CD8-positive, alpha-beta memory T cell (primary cell): ENCODE measurements at places on chromosomes 2 and 18. TPM values are rescaled to one million over a fixed set of nuclear protein-coding genes. Genes with fewer than 3 reads are reported as not detected.

The PIEZO2 gene
- not detected for total RNA-seq

The TMEM178A gene
- not detected for total RNA-seq

The GKN2 gene
- total RNA-seq: not detected

The SNTG2 gene
- total RNA-seq: 1.3 TPM

The CD8A gene
- total RNA-seq: 359 TPM

The PAIP2B gene
- 2.1 TPM for total RNA-seq

The ORMDL1 gene
- total RNA-seq: 88.4 TPM

The UGT1A3 gene
- not detected for total RNA-seq

The ARHGAP28 gene
- total RNA-seq: not detected

The SMYD1 gene
- not detected for total RNA-seq

- no peak overlapping the region for H3K4me3 ChIP-seq
- H3K4me1 ChIP-seq: no peaks in the 10 kb centered on the region
- DNase-seq: no peak
- no peaks in the 10 kb centered on the region for H3K36me3 ChIP-seq
- H3K27ac ChIP-seq: no peak overlapping the region
Measured at GRCh38 chr2:113105047-113105785, 22.2 kb upstream of the IL1RN start.

- H3K4me3 ChIP-seq: no peak overlapping the region
- DNase-seq: no peak
- no peaks in the 10 kb centered on the region for H3K27me3 ChIP-seq
- H3K36me3 ChIP-seq: no peaks in the 10 kb centered on the region
Measured at GRCh38 chr2:129484999-129485897, 494.2 kb upstream of the RAB6C start.

- no peak overlapping the region for H3K4me3 ChIP-seq
- H3K27me3 ChIP-seq: no peaks in the 10 kb centered on the region
- DNase-seq: no peak
- no peaks in the 10 kb centered on the region for H3K4me1 ChIP-seq
- H3K36me3 ChIP-seq: no peaks in the 10 kb centered on the region
Measured at GRCh38 chr18:65091744-65092329, 659.0 kb upstream of the CDH7 start.

- H3K36me3 ChIP-seq: no peaks in the 10 kb centered on the region
- no peaks in the 10 kb centered on the region for H3K4me1 ChIP-seq
- DNase-seq: no peak
Measured at GRCh38 chr18:2857491-2858131, 10.8 kb downstream of the EMILIN2 start.

- H3K27me3 ChIP-seq: no peaks in the 10 kb centered on the region
- H3K4me1 ChIP-seq: no peaks in the 10 kb centered on the region
- H3K27ac ChIP-seq: no peak overlapping the region
- no peak overlapping the region for H3K4me3 ChIP-seq
- H3K36me3 ChIP-seq: no peaks in the 10 kb centered on the region
Measured at GRCh38 chr2:46521215-46521683, 41.9 kb downstream of the TMEM247 start.

GRCh38 chr2:102438111-102438510, 15.2 kb downstream of the IL18RAP start:
- peaks cover 16% of the 10 kb centered on the region for H3K4me1 ChIP-seq
- H3K4me3 ChIP-seq: no peak overlapping the region
- H3K36me3 ChIP-seq: no peaks in the 10 kb centered on the region
- no peak for DNase-seq

DNA sequence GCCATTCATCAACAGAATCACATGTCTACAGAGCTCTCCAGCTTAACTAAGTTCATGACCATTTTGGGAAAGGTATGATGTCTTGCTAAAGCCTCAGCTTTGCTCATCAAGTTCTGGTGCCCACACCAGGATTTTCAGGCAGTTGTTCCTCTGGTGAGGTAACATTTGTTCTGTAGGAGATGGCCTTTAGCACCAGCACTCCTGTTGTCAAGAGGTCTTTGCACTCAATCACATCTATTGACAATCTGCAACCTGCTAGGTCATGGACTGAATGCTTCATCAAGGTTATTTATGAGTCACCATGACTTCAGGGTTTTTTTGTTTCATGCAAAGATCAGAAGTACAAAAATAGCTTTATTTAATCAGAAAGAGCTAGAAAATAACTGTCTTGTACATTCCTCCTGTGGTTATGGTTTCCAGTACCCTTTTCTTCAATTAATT, 36.6 kb upstream of the VIT start:
- no peak for DNase-seq
- H3K27me3 ChIP-seq: no peaks in the 10 kb centered on the region
- no peak overlapping the region for H3K4me3 ChIP-seq
- H3K4me1 ChIP-seq: no peaks in the 10 kb centered on the region

DNA sequence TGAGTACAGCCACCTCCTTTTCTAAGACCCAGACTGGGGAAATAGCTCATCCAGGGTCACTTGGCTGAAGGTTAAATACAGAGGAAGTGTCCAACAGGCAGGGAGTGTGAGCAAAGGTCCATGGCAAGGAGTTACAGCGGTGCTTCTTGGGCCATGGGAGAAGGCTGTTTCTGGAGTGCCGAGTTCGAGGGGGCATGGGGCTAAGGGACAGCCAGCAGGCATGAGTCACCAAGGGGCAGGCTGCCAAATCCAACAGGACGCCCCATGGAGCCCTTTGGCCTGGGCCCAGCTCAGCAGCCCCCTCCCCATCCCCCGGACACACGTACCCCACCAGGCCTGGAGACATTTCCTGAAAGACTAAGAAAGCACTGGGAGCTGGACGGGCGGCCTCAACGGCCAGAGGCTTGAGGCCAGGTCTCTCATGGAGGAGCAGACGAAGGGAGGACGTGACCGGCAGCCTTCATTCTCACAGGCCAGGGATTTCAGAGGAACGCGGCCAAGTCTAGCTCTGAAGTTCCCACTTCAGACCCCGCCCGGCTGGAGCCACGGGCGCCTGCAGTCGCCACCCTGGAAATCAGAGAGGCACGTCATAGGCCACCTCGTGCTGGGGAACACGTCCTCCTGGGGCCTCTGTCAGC, 160.4 kb downstream of the SMAD7 start:
- no peak overlapping the region for H3K4me3 ChIP-seq
- H3K27me3 ChIP-seq: no peaks in the 10 kb centered on the region
- DNase-seq: no peak
- H3K36me3 ChIP-seq: no peaks in the 10 kb centered on the region
- no peak overlapping the region for H3K27ac ChIP-seq

DNA sequence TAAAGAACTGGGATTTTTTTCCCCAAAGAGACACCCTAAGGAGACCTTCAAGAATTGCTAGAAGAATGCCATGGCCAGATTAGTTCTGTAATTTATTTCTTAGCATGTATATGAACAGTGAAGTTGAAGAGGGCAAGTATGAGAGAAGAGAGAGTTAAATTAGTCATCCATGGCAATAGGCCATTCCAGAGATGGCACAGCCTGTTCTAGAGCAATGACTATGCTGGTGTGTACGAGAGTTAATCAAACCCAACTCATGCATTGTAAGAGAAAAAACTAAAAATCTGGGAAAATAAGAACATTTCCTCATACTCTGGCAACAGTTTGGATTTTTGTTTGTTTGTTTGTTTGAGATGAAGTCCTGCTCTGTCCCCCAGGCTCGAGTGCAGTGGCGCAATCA, 112.1 kb upstream of the PIK3C3 start:
- no peak for DNase-seq
- H3K4me1 ChIP-seq: no peaks in the 10 kb centered on the region
- H3K27me3 ChIP-seq: no peaks in the 10 kb centered on the region

DNA sequence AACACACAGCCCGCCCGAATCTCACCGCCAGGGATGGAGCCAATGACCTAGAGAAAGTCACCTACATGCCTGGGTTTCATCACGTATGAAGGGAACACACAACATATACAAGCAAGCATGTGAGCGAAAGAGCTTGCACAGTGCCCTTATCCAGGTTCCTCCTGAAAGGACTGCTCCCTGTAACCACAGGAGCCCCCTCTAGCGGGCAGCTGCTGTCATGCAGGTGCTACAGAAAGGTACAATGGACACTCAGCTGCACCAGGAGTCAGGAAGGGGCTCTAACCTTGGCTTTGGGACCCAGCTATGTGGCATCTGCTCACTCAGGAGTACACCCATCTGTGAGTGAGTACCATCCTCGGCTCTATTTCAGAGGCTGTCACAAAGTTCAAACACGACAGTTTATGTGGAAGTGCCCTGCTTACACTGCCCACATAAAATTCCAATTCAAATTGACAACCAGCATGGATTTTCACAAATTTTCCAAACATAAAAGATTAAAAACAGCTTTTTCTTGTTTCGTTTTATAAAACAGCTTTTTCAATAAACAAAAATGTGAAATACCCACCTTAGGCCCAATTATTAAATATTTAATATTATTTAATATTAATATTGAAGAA, 3.5 kb downstream of the NDUFA10 start:
- peak; percentile 45 for DNase-seq
- no peaks in the 10 kb centered on the region for H3K27me3 ChIP-seq
- peaks cover 34% of the 10 kb centered on the region for H3K36me3 ChIP-seq
- H3K27ac ChIP-seq: no peak overlapping the region

GRCh38 chr18:34911661-34912384, 129.4 kb upstream of the MAPRE2 start:
- no peak overlapping the region for H3K4me3 ChIP-seq
- no peak for DNase-seq
- no peak overlapping the region for H3K27ac ChIP-seq
- H3K27me3 ChIP-seq: no peaks in the 10 kb centered on the region
- H3K36me3 ChIP-seq: no peaks in the 10 kb centered on the region
- H3K4me1 ChIP-seq: no peaks in the 10 kb centered on the region

- no peaks in the 10 kb centered on the region for H3K27me3 ChIP-seq
- no peaks in the 10 kb centered on the region for H3K36me3 ChIP-seq
- no peak overlapping the region for H3K27ac ChIP-seq
- no peak for DNase-seq
- no peak overlapping the region for H3K4me3 ChIP-seq
- H3K4me1 ChIP-seq: no peaks in the 10 kb centered on the region
Measured at GRCh38 chr2:106890606-106891005, 4.6 kb upstream of the ST6GAL2 start.

GRCh38 chr2:62688771-62689170, 16.7 kb upstream of the EHBP1 start:
- H3K36me3 ChIP-seq: no peaks in the 10 kb centered on the region
- H3K27ac ChIP-seq: no peak overlapping the region
- no peak overlapping the region for H3K4me3 ChIP-seq
- no peaks in the 10 kb centered on the region for H3K4me1 ChIP-seq
- DNase-seq: no peak

- no peak overlapping the region for H3K4me3 ChIP-seq
- no peaks in the 10 kb centered on the region for H3K4me1 ChIP-seq
- no peak for DNase-seq
- no peaks in the 10 kb centered on the region for H3K36me3 ChIP-seq
- H3K27me3 ChIP-seq: no peaks in the 10 kb centered on the region
Measured at GRCh38 chr2:229363185-229363814, 92.2 kb upstream of the PID1 start.

- H3K4me1 ChIP-seq: no peaks in the 10 kb centered on the region
- no peaks in the 10 kb centered on the region for H3K36me3 ChIP-seq
- H3K27me3 ChIP-seq: no peaks in the 10 kb centered on the region
- no peak for DNase-seq
- H3K27ac ChIP-seq: no peak overlapping the region
- no peak overlapping the region for H3K4me3 ChIP-seq
Measured at GRCh38 chr2:226865273-226865672, 29.4 kb downstream of the RHBDD1 start.

- H3K36me3 ChIP-seq: no peaks in the 10 kb centered on the region
- H3K27me3 ChIP-seq: no peaks in the 10 kb centered on the region
- H3K4me1 ChIP-seq: no peaks in the 10 kb centered on the region
- no peak overlapping the region for H3K27ac ChIP-seq
- no peak overlapping the region for H3K4me3 ChIP-seq
- DNase-seq: no peak
Measured at GRCh38 chr18:41391616-41392595, 563.1 kb upstream of the PIK3C3 start.

DNA sequence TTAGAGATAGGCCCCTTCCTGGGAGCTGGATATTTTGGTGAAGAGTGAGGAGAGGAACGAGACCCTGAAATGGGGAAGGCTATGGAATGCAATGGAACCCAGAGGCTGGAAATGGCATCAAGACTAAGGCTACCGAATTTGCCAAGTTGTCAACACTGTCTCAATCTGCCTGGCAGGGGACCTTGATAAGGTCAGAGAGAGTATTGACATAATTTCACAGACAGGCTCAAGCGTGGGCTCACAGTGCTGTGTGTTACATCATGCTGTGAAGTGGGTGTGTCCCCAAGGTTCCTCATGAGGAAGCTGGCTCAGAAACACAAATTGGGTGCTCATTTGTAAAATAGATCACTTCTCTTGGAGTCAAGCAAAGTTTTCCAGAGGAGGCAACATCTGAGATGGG, 51.8 kb upstream of the CYRIA start:
- no peaks in the 10 kb centered on the region for H3K36me3 ChIP-seq
- H3K4me1 ChIP-seq: no peaks in the 10 kb centered on the region
- no peak for DNase-seq
- no peak overlapping the region for H3K4me3 ChIP-seq
- no peaks in the 10 kb centered on the region for H3K27me3 ChIP-seq
- H3K27ac ChIP-seq: no peak overlapping the region

- H3K4me3 ChIP-seq: no peak overlapping the region
- no peaks in the 10 kb centered on the region for H3K36me3 ChIP-seq
- H3K27me3 ChIP-seq: no peaks in the 10 kb centered on the region
- no peak for DNase-seq
- H3K4me1 ChIP-seq: no peaks in the 10 kb centered on the region
Measured at GRCh38 chr18:74563999-74564398, 29.7 kb downstream of the CNDP1 start.

GRCh38 chr18:79446931-79447330, 51.2 kb downstream of the NFATC1 start:
- no peaks in the 10 kb centered on the region for H3K27me3 ChIP-seq
- no peak overlapping the region for H3K4me3 ChIP-seq
- peaks cover 12% of the 10 kb centered on the region for H3K36me3 ChIP-seq
- DNase-seq: no peak
- H3K4me1 ChIP-seq: no peaks in the 10 kb centered on the region
- H3K27ac ChIP-seq: no peak overlapping the region

DNA sequence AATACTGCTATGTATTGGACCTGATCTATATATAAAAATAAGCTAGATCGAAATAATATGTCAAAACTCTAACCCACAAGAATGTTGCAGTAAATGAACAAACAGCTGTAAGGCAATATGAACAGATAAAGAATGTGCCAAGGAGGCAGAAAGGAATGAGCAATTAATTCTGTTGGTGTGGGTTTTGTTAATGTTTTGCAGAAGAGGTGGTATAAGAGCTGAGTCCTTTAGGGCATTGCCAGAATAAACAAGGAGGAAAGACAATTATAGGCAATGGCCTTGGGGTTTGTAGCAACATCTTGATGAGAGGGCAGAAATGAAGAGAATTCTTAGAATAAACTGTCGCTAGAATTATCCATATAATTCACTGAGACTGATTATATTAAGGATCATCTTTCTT, 240.9 kb upstream of the GULP1 start:
- no peak for DNase-seq
- H3K4me3 ChIP-seq: no peak overlapping the region
- H3K4me1 ChIP-seq: no peaks in the 10 kb centered on the region
